ENCODE measurements at places on chromosomes 4 and X. TPM values are rescaled to one million over a fixed set of nuclear protein-coding genes. Genes with fewer than 3 reads are reported as not detected.

RIPPLY1 gene
- total RNA-seq, result not detected

DTHD1 gene
- total RNA-seq, result not detected

EXOC1 gene
- total RNA-seq, result 40.2 TPM

DDX53 gene
- not detected for total RNA-seq

CD38 gene
- total RNA-seq, result 0.41 TPM

CORIN gene
- 0.58 TPM for total RNA-seq

PRKG2 gene
- total RNA-seq, result 1.1 TPM

MAGEC3 gene
- total RNA-seq, result 0.31 TPM

MAB21L2 gene
- 1.1 TPM for total RNA-seq

SLIT2 gene
- 169 TPM for total RNA-seq

ADAM29 gene
- total RNA-seq, result 1.1 TPM

S100G gene
- total RNA-seq, result not detected

TAF7L gene
- total RNA-seq, result 0.71 TPM

DMP1 gene
- total RNA-seq, result not detected

HGFAC gene
- 2.6 TPM for total RNA-seq

JCHAIN gene
- total RNA-seq, result not detected

AMELX gene
- total RNA-seq, result not detected

SERTM2 gene
- not detected for total RNA-seq

HSD17B10 gene
- total RNA-seq, result 50.3 TPM

NKX6-1 gene
- total RNA-seq, result 28.9 TPM

CENPVL1 gene
- total RNA-seq, result not detected

Measured in motor neuron (in vitro differentiated cells).